ENCODE measurements at places on chromosomes 4 and X.

GRCh38 chrX:124548571-124548970 lies 202.2 kb downstream of the SH2D1A start:
- no peaks in the 10 kb centered on the region for H3K36me3 ChIP-seq
- no peaks in the 10 kb centered on the region for H3K4me1 ChIP-seq
- no peak overlapping the region for H3K4me3 ChIP-seq
- H3K27me3 ChIP-seq: no peaks in the 10 kb centered on the region
- no peak overlapping the region for H3K27ac ChIP-seq

DNA sequence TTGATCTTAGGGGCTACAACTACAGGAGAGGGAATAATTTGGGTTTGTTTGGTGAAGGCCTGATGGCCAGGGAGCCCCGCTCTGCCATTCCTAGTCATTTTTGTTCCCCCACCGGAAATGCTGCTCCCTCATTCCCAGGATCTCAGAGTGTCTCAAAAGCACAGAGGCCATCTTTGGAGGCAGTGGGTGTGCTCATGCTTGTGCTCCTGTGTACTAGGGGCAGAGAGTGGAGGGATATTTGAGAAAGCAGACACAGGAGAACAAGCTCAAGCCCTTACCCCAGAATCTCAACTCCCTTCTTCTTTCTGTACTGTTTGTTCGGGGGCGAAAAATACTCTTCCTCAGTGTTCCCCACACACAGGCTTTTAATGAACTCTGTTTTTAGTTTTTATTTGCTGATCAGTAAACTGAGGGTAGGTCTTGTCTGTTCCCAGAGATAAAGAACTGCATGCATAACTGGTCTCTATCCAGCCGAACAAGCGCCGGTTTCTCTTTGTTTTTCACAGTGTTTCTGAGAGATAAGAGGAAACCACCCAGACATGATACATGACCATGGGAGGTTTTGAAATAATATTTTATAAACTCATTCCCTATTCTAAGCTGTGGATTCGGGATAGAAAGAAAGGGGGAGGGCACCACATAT lies 32.9 kb upstream of the XK start:
- no peak for DNase-seq
- peaks cover 2% of the 10 kb centered on the region for H3K27me3 ChIP-seq
- H3K4me3 ChIP-seq: peak overlapping the region; percentile 61
- H3K36me3 ChIP-seq: no peaks in the 10 kb centered on the region
- H3K4me1 ChIP-seq: peaks cover 19% of the 10 kb centered on the region

DNA sequence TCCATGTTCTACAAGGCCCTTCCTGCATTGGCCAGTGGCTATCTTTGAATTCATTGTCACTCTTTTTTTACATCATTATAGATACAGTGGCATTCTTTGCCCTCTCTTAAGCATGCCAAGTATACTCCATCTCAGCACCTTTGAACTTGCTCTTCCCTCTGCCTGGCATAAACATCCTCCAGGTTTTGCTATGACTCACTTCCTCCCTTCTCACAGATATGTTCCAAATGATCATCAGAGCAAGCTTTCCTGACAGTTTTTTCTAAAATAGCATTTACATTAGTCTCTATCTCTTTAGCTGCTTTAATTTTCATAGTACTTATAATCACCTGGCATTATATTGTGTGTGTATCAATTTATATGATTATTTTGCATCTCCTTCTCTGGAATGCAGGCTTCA lies 553.3 kb upstream of the MAGEB2 start:
- H3K4me3 ChIP-seq: no peak overlapping the region
- H3K27ac ChIP-seq: no peak overlapping the region
- no peaks in the 10 kb centered on the region for H3K27me3 ChIP-seq
- H3K36me3 ChIP-seq: no peaks in the 10 kb centered on the region
- no peak for DNase-seq

GRCh38 chr4:36213977-36214376 lies 30.3 kb downstream of the ARAP2 start:
- H3K27ac ChIP-seq: no peak overlapping the region
- no peak for DNase-seq
- no peaks in the 10 kb centered on the region for H3K27me3 ChIP-seq
- H3K36me3 ChIP-seq: no peaks in the 10 kb centered on the region
- H3K4me3 ChIP-seq: no peak overlapping the region
